Smooth muscle cell of the umbilical artery (primary cell): ENCODE measurements at places on chromosomes 3 and 15. TPM values are rescaled to one million over a fixed set of nuclear protein-coding genes. Genes with fewer than 3 reads are reported as not detected.

Gene TPRA1
- total RNA-seq = 32.4 and 44.2 TPM in 2 replicates

Gene SLC28A2
- total RNA-seq = not detected in 2 replicates

Gene ITGA11
- total RNA-seq = 52.5 and 166 TPM in 2 replicates

Gene OR5K2
- not detected in 2 replicates for total RNA-seq

Gene TFRC
- total RNA-seq = 446 and 494 TPM in 2 replicates

Gene LRRIQ4
- total RNA-seq = not detected in 2 replicates
